ENCODE measurements at places on chromosomes 11 and 22. TPM values are rescaled to one million over a fixed set of nuclear protein-coding genes. Genes with fewer than 3 reads are reported as not detected.

- H3K4me3 ChIP-seq = no peak overlapping the region
- no peaks in the 10 kb centered on the region for H3K27me3 ChIP-seq
- no peaks in the 10 kb centered on the region for H3K36me3 ChIP-seq
- peak; percentile 46 for DNase-seq
- no peaks in the 10 kb centered on the region for H3K4me1 ChIP-seq
Measured at GRCh38 chr22:48301421-48301820, 1526.3 kb downstream of the BRD1 start.

The POU2AF3 gene
- total RNA-seq = 1.5 TPM

The CRYBA4 gene
- total RNA-seq = not detected

DNA sequence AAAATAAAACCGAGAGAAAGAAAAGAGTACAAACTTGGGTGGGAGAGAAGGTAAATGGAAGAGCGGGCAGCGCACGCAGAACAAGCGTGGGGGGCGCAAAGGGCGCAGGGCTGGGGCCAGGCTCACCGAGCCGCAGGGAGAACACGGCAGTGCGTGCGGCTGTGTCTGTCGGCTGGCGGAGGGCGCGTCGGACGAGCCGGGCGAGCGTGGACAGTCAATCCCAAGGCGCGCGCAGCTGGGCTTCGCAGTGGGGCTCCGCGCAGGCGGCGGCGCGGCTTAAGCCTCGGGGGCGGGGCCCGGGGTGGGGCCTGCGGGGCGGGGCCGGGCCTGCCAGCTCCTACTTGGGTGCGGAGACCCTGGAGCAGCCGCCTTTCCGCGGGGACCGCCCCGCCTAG is at the start of gene UCP2:
TSS of gene UCP2 (minus strand) at position 249 of the 395 bp plus-strand sequence. CDS start 4,465 bp downstream, outside the sequence.
- DNase-seq = peak; percentile 85
- H3K36me3 ChIP-seq = no peaks in the 10 kb centered on the region
- H3K4me1 ChIP-seq = peaks cover 12% of the 10 kb centered on the region
- peak within 1 kb of the TSS; percentile 64 for H3K4me3 ChIP-seq
- H3K27me3 ChIP-seq = no peaks in the 10 kb centered on the region

- peaks cover 4% of the 10 kb centered on the region for H3K4me1 ChIP-seq
- H3K36me3 ChIP-seq = peaks cover 4% of the 10 kb centered on the region
- no peak overlapping the region for H3K4me3 ChIP-seq
- H3K27ac ChIP-seq = peak overlapping the region; percentile 64
Measured at GRCh38 chr11:107550304-107550703, 15.2 kb downstream of the ALKBH8 start.

All from lung (tissue), 17 donors.